ENCODE measurements at places on chromosomes 4 and X.

- DNase-seq = no peak
These were observed 92.6 kb upstream of the NLRP2B start for GRCh38 chrX:57772637-57773036.

- no peak for DNase-seq
These were observed 2.2 kb downstream of the ZNF185 start for GRCh38 chrX:152899874-152900719.

DNA sequence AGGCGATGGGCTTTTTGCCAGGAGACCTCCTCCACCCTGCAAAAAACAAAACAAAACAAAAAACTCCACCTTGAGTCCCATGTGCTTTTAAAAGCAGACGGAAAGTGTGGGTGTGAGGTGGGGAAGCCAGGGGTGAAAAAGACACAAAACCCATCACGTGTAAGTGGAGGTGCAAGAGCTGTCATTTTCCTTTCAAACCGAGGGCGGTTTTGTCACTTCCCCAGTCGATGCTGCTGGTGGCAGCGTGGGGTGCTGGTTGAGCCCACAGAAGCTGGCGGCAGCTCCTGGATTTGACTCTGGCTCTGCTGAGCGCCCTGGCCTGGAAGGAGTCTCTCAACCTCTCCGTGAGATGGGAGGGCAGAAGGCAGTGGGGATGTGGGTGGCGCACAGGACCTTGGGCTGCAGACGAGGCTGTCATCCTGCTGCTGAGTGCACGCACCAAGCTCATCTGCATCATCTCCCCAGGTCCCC is 110.0 kb downstream of the PSAPL1 start:
- no peak for DNase-seq

DNA sequence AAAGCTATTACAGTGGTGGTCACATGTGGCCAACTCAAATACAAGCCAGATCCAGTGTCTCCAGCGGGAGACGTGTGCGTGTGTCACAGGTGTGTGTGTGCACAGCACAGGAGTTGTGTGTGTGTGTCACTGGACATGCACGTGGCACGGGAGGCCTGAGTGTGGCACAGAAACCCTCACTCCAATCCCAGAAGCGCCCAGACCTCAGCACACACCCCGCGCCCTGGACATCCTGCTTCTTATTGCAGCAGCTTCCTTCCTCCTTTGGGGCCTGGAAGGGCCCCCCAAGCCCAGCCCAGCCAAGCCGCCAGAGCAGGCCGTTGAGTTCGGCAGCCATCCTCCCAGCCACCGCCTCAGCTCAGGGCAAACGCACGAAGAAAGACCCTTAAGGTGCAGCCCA is 37.9 kb downstream of the ACOX3 start:
- DNase-seq = no peak

- DNase-seq = peak; percentile 13
These were observed 10.6 kb downstream of the NYX start for GRCh38 chrX:41457613-41458192.
